ENCODE measurements at places on chromosomes 7 and 10.
A peak's percentile ranks its signal among the peaks of the same experiment; 100 is the strongest.

DNA sequence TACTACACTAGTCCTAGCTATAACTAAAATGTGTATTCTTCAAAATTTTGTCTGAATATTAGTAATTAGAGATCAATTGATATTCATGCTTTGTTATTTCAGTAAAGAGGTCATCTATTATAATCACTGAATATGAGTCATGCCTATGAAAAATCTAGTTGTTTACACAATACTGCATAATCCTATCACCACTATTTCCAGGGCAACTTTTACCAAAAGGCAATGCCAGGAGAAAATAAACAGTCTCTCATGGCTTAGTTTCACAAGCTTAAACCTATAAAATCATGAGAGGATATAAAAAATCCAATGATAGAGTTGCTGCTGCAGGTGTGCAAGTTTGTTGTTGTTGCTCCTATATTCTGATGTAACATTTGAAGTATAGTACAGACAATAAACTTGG, 149.9 kb upstream of the COL1A2 start:
- no peak for DNase-seq

DNA sequence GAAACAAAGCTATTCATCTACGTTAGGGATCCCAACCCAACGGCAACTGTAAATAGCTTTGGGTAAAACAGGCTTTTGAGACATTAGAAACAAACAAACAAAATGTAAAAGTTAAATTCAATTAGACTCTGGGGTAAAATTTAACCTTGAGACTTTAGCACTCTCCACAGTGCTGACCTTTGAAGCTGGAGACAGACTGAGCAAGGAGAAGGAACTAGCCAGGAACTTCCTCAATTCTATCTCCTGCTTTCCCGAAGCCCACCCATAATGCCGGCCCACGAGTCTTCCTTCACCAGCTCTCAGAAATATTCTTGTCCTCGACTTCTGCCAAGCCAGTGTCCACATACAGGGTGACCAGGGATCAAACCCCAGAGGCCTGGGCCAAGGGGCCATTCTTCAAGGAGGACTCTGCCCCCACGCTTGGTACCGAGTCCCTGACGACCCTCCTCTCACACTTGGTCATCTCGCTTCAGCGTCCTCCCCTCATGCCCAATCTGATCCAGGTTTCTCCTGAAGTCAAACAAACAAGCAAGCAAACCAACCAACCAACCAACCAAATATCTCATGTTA, 114.1 kb downstream of the HIPK2 start:
- peak; percentile 26 for DNase-seq

- no peak for DNase-seq
These were observed 49.8 kb downstream of the PODXL start for GRCh38 chr7:131506597-131506996.

DNA sequence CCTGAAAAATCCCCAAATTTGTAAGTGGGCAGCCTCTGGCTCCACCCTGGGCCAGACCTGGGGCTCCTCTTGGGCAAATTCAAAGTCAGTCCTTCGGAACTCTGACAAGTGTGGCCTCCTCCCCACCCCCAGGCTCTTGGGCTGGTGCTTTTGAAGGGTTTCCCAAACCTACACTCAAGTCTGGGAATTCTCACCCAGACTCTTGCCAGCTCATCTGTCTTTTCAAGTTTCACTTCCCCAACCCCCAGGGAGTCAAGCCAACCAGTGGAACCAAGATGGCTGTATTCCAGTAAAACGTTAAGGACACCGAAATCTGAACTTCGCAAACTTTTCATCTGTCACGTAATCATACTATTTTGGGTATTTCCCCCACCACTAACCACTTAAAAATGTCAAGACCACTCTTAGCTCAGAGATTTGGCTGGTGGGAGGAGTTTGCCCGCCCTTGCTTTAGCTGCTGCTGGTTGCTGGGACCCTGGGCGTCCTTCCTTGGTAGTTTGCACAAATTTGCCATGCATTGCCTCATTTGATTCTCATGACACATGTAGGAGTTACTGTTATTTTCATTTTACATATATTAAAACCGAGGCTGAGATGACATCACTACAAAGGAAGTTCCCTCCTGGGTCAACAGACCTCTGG, 1.7 kb upstream of the MYO1G start:
- DNase-seq, result peak; percentile 98

DNA sequence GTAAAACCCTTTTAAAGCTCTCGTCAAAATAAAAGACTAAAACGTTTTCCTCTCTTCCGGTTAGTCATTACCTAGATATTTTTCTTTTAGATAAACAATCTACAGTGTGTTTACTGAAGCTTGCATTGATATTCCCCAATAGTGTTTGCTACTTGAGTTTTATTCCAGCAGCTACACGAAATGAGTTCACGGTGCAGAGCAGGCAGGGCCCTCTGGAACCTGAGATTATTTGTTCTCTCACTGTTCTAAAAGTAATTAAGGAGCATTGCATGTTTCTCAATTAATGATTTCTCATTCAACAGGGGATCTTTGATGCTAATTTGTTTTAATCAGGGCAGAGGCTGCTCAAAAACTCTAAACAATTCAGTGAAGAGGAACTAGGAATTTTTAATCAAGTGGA, 319.7 kb downstream of the GFRA1 start:
- no peak for DNase-seq

GRCh38 chr7:42549866-42550485, 313.0 kb upstream of the GLI3 start:
- no peak for DNase-seq

GRCh38 chr7:20404320-20404719, 73.6 kb downstream of the ITGB8 start:
- DNase-seq, result no peak

GRCh38 chr7:151373599-151373998, 32.0 kb downstream of the NUB1 start:
- no peak for DNase-seq

GRCh38 chr7:105487579-105488571, 34.2 kb downstream of the PUS7 start:
- DNase-seq, result peak; percentile 10

- no peak for DNase-seq
These were observed 49.6 kb downstream of the ABCB5 start for GRCh38 chr7:20665096-20665495.

- DNase-seq, result peak; percentile 98
These were observed 10.0 kb downstream of the SFTPD start for GRCh38 chr10:79938728-79939406.

DNA sequence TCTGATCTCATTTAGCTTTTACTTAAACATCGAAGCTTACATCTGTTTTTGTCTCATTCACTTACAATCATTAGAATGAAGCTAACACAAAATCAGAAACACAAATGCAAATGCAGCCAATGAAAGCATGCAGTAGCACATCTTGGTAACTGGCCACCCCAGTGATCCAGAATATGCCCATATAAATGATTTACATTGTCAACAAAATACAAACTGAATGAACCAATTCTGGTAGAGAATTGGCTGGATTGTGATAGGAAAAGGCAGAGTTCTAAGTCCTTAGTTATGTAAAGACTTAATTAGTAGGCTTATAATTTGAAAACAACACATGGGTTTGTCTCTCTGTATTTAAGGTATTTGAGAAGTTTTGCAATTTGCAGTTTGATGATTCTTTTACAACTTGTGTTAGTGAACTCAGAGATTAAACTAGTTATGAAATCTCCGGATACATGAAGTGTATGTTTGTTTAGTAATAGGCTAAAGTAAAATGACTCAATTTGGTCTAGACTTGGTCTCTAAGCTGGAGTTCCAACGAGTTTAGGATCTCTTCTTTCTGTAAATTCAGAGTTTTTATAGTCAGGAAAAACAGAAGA, 21.2 kb downstream of the TECTB start:
- DNase-seq, result no peak

DNA sequence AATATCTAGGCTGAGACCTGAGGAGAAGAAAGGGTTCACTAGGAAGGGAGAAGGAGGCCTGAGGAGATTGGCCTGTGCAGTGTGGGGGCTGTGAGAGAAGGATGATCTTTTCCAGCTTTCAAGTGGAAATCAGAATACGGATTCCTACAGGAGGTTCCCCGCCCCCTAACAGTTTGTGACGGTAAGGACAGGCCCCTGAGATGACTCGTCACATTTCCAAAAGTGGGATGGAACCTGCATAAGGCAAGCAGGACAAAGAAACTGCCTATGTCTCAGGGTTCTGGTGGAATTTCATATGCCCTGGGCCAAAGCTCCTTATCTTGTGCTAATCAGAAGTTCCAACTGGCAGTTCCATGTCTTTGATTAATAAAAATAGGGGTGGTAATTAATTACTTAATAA, 275.6 kb downstream of the SNX10 start:
- no peak for DNase-seq

GRCh38 chr10:98078774-98079173, 48.4 kb upstream of the CRTAC1 start:
- no peak for DNase-seq

DNA sequence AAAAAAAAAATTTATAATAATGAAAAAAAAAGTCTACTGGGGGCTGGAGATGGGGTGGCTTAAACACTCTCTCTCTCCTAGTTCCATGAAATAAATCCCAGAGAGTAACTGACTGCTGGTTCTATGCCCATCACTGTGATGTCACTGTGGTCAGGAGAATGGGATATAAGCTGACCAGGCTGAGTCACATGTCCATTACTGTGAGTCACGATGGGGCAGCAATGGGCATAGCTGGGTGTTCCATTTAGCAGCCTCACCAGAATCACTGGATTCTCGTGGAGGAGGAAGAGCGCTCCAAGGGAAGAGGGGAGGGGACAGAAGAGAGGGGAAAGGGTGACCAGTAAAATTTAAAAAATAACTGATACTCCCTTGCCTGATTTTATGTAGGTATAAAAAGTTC, 37.1 kb downstream of the MASTL start:
- DNase-seq, result peak; percentile 83

- DNase-seq, result no peak
These were observed 4.9 kb upstream of the FOXP2 start for GRCh38 chr7:114409750-114410149.

DNA sequence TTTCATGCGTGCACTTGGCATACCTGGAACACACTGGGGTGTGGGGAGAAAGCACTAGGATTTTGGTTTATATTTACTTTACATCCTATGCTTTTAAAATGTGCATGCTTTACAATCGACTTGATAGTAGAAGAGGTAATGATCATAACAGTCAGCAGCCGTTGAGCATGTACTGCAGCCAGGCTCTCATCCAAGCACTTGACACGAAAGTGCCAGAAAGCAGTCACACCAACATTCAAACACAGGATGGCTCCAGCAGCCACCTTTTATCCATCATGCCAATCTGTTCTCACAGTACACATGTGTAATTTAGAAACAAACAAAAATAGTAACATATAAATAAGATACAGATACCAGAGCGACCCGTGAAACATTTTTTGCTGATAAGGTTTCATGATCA, 1.2 kb upstream of the FAM241B start:
- no peak for DNase-seq

DNA sequence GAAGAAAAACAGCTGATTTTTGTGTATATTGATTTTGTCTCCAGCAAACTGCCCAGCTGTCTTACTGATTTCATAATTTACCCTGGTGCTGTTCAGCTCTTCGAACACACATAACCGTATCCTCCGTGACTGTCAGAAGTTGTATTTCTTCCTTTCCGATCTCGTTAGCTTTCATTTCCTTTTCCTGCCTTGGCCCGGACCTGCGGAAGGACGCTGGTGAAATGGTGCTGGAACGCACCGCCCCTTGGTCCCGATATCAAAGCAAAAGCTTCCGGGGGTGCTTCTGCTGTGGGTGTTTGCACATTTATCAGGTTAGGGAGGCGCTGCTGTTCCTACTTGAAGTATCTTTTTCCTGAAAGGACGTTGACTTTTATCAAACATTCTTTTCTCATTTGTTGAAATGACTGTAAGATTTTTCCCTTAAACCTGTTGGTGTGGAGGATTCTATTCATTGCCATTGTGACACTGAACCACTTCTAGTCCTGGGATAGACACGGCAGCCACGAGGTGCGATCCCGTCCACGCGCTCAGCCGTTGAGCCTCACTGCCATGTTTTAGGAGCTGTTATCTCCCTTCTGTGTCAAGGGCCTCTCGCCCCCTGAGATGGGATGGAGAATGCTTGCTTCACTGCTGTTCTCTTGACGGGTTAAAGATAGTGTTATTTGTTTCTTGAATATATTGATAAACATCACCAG, 72.6 kb downstream of the FOXL3 start:
- peak; percentile 39 for DNase-seq

DNA sequence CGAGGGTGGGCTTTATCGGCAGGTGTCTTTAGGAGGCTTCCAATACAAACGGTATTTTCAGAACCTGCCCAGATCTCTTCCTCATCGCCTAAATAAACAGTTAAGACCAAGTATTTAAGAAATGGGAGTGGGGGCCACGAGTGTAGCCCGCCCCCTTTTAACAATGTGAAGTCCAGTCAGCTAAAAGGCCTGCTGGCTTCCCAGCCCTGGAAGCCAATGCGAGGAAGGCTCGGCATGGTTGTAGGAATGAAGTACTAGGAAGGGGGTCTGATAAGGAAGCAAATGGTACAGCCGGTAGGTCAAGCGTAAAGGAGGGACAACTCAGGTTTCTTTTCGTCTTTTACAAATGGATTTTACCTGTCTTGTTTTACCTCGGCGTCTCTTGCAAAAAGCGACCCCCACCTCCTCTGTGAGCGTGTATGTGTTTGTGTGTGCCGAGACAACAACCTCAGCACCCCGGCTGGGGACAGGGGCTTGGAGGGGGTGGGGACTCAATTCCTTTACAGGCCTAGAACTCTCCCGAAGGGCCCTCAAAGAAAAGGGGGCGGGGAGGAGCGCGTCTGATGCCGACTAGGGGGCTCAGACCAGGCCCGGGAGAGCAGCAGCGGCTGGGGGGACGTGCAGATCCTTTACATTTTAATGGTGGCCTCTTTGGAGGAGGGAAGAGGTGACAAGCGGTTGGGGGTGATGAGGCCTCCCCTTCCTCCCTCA, 147.6 kb downstream of the GPR85 start:
- peak; percentile 25 for DNase-seq

GRCh38 chr10:132411561-132412253, 14.7 kb downstream of the PWWP2B start:
- no peak for DNase-seq

- DNase-seq, result no peak
These were observed 304.4 kb upstream of the C7orf33 start for GRCh38 chr7:148286150-148286549.

GRCh38 chr7:63092951-63093350, 905.7 kb upstream of the ZNF722 start:
- no peak for DNase-seq

DNA sequence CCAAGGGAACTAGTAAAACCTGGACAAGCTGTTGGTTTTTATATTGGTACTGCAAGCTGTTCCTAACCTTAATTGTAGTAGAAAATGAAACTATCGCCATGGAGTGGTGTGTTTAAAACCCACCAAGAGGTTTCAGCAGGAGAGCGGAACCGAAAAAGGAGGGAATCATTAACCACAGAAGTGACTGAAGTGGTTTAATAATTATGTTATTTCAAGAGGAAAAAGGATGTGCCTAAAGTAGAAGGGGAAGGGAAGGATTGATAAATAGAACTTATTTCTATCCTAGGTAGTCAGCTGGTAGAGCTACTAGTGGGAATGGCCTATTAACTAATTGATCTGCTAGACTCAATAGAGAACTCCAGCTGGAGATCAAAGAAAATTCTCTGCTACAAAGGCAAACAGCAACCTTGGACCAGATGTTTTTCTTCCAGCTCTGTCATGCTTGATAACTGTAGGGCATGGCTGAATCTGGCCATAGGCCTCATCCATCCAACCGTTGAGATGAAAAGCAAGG, 91.8 kb downstream of the BAMBI start:
- no peak for DNase-seq

- no peak for DNase-seq
These were observed 47.6 kb upstream of the NANOS1 start for GRCh38 chr10:118981946-118982345.

Measured in suppressor macrophage treated with lipopolysaccharide for 1 hour (primary cell).